ENCODE measurements at places on chromosomes 7 and 10.

DNA sequence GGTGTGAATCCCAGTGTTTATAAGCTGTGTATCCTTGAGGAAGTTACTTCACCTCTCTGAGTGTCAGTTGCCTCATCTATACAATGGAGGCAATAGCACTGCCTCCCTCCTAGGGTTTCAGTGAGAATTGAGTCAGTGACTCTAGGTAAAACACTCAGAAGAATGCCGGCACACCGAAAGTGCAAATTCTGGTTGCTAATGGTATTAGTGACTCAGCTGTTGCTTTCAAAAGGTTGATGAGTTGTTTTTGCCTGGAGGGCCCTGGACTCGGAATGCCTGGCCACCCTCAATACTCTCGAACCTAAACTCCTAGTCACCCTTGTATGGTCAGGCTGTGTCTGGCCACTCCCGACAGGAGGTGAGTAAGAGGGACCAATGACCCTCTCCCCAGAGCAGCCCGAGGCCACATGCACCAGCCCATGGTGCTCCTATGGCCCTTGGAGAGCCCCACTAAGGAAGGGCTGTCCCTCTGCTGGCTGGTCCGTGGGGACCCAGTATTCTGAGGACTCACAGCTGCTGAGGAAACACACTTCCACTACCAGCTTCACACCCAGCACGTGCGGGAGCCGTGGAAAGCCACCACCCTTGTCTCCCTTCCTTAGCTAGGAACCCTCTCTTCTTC lies 60.2 kb downstream of the CALML3 start:
- DNase-seq = no peak

- no peak for DNase-seq
Measured at GRCh38 chr10:42177077-42177792, 461.1 kb downstream of the ZNF33B start.

GRCh38 chr10:130812381-130813148 lies 499.0 kb downstream of the TCERG1L start:
- no peak for DNase-seq

DNA sequence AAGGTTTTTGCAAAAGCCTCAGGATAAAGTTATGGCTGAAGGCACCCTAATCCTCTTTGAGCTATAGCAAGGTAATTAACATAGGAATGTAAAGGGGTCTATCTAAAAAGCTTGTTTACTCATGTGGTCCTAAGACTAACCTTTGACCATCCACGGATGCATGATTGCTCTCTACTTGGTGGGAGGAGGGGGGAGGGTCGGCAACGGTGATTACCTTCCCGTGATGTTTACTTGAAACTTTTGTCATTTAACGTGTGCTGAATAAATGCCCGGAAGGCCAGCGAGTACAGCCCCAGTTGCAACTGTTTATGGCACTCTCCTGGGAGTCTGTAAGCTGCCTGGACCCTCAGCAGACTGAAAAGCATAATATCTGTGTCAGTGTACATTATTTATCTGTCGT lies 78.9 kb upstream of the GPR22 start:
- DNase-seq = no peak

- no peak for DNase-seq
Measured at GRCh38 chr10:2893158-2893845, 174.0 kb upstream of the PFKP start.

DNA sequence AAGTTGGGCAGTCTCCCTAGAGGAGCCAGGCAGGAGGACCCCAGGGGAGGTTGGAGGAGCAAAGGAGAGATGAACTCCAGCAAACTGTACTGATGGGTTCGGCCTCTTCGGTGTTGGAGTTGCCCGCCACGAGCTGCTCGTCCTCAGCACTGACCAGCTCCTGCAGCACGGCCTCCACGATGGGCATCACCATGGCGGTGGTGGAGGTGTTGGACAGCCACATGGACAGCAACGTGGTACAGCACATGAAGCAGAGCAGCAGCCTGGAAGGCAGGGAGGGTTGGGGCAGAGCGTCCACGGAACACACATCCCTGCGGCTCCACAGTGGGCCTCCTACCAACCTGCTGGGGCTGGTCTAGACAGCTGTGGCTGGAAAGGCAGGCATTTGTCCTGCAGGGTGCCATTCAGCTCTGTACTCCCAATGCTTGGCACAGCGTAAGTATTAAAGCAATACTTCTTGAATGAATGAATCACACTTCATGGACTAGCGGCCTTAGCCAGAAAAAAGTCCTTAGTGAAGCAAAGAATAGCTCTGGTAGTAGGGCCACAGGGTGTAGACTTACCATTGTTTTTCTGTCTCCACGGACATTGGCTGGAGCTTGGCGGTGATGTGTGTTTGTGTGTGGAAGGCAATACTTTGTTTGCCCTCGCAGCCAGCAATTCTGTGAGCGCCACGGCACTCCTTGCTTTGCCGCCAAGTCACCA lies 21.8 kb downstream of the SLC13A4 start:
- DNase-seq = no peak

- no peak for DNase-seq
Measured at GRCh38 chr7:110388457-110388856, 702.5 kb upstream of the LRRN3 start.

GRCh38 chr10:113058523-113059370 lies 108.7 kb downstream of the TCF7L2 start:
- DNase-seq = no peak

All from stimulated activated CD4-positive, alpha-beta T cell treated with anti-CD3 and anti-CD28 coated beads, TNF-alpha, amount 100 ng/mL, for 48 hours (primary cell).